ENCODE measurements at places on chromosomes 6 and 20.

- DNase-seq, result no peak
Observed at GRCh38 chr20:47718398-47718797, 66.9 kb downstream of the SULF2 start.

- DNase-seq, result no peak
Observed at GRCh38 chr20:44343162-44343675, 6.4 kb downstream of the R3HDML start.

DNA sequence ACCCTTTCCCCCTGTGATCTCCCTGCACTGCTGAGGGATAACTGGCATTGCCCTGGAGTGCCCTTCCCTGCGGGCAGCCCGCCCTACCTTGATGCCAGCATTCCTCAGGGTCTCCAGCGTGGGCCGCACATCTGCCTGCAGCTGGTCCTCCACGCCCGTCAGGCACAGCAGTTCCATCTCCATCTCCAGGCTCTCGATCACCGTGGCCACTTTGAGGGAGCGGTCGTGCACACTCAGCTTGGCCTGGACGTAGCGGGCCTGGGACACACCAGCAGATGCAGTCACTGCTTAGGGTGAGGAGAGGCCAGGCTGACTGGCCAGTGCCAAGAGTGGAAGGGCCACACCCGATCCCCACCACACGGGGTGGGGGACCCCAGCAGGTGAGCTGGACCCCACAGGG is 82.6 kb upstream of the NFATC2 start:
- no peak for DNase-seq

DNA sequence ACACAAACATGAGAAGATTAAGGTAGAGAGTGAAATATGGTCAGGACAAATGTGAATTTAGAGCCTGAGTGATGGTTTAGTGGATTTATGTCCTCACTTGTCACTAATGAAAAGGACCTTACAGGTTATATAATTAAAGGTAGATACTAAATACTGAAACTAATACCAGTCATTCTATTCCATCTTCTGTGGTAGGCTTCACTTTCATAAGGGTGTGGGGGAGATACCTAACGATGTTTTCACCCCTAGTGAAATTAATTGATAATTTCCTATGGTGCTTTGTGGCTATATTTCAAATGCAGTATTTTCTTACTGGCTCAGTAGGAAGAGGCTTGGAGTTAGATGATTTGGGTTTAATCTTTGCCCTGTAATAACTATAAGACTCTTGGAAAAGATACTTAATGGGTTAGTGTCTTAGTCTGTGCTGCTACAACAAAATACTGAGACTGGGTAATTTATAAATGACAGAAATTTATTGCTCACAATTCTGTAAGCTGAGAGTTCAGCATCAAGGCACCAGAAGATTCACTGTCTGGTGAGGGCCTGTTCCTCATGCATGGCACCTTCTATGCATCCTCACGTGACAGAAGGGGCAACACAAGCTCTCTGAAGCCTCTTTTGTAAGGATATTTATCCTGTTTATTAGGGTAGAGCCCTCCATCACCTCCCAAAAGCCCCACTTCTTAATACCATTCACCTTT is 21.3 kb downstream of the RNF217 start:
- DNase-seq, result no peak

GRCh38 chr6:43331891-43332290 is 23.3 kb upstream of the CRIP3 start:
- DNase-seq, result no peak

DNA sequence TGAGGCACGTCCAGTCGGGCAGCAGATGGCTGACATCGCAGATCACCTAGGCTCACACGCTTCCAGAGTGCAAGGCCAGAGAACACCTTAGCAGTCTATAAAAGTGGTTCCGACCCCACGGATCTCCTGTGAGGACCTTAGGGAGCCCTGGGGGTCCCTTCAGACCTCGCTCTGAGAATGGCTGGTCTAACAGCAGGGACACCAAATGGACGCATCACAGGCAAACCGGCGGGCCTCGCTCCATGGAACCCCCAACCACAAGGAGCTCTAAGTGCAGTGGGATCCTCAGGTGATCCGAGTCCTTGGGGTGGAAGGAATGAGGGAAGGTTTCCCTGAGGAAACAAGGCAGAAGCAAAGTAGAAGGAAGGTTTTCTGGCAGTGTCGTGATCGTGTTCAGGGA is 135.4 kb downstream of the SMOC2 start:
- DNase-seq, result no peak

GRCh38 chr20:61883857-61884393 is 181.8 kb downstream of the TAF4 start:
- DNase-seq, result no peak

DNA sequence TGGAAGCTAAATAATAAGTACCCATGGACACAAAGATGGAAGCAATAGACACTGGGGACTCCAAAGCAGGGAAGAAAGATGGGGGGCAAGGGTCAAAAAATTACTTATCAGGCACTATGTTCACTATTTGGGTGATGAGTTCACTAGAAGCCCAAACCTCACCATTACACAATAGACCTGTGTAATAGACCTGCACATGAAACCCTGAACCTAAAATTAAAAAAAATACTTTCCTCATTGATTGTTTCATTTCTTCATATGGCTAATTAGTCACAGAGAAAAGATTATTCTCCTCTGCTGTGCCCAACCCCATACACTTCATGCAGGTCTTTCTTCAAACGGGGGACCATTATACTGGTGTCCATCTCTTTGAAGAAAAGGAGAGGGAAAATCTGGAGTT is 213.0 kb upstream of the DTNBP1 start:
- DNase-seq, result no peak

- no peak for DNase-seq
Observed at GRCh38 chr6:106363401-106364138, 3.1 kb downstream of the CRYBG1 start.

- DNase-seq, result no peak
Observed at GRCh38 chr6:136784910-136785746, 7.1 kb downstream of the MAP3K5 start.

DNA sequence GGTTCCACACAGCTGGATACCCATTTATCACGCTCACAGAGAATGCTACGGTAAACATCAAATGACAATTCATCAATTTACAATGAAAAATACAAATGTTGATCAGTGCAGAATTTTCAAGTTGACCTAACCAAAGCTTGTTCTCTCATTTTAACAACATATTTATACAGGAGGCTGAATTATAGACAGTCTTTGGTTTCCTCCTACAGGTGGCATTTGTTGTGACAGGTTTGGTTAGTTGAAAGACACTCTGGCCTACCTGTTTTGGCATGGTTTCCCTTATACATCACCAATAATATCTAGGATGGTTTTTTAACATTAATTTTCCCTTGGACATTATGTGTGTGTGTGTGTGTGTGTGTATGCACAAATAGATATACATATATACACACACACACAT is 642.5 kb upstream of the MMS22L start:
- DNase-seq, result no peak

GRCh38 chr6:79789896-79790295 is 157.5 kb downstream of the ELOVL4 start:
- no peak for DNase-seq

DNA sequence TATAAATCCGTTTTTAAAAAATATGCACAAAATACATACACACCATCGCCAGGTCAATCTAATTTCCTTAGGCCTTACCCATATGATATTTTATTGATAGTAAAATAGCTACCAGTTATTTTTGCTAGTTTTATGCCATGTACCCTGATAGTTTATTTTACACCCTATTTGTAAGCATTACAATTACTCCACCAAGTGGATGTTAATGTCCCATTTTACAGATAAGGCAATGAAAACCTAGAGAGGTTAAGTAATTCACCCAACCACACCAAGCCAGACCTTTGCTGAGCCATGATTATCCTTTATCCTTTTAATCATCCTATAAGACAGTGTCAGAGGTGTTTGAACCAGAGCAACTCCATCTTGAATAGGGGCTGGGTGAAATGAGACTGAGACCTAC is 86.8 kb downstream of the CBLN4 start:
- DNase-seq, result no peak

DNA sequence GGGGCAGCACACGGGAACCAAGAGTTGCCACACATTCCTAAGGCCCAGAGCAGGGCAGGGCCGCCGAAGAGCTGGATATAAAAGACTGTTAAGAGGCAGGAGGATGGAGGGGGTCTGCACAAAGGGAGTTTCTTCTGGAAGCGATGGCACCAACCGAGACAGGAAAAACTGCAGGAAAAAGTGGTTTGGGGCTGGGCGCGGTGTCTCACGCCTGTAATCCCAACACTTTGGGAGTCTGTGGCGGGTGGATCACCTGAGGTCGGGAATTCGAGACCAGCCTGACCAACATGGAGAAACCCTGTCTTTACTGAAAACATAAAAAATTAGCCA is 41.8 kb downstream of the SSR1 start:
- DNase-seq, result no peak

- DNase-seq, result no peak
Observed at GRCh38 chr6:35011096-35012041, 122.3 kb downstream of the ANKS1A start.

GRCh38 chr6:143743301-143744166 is 65.8 kb downstream of the PHACTR2 start:
- DNase-seq, result no peak

DNA sequence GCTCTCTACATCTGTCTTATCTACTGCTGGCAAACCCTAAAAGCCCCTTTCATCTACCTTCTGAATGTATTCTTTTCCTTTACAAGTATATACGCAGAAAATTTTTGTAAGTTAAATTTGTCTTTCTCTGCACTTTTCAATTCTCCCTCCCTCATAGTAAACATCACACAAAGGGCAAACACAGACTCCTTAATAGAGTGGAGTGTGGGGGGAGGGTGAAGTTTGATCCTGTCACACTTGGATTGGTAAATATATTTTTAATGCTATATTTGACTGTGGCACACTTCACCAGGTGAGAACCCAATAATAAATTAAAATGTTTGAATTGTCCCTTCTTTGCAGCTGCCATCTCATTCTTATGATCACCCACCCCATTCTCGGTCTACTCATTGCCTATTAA is 33.2 kb upstream of the PAQR8 start:
- no peak for DNase-seq

DNA sequence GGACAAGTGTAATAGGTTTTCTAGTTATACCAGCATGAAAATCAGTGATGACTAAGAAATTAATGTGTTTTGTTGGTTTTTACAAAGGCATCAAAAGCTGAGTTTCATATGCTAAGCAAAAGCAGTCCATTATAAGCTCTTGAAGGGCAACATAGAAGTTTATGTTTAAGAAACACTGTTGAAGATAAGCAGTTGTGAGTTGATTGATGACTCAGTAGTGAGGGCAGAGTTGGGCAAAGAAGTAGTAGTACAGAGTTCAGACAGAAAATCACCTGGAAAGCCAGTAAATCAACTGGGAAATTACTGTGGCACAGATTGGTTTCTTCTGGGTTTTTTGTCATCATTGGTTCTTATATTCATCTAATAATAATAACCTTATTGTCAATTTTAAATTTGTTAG is 78.0 kb upstream of the SMIM8 start:
- DNase-seq, result no peak

GRCh38 chr20:41938353-41938752 is 320.2 kb upstream of the CHD6 start:
- no peak for DNase-seq

DNA sequence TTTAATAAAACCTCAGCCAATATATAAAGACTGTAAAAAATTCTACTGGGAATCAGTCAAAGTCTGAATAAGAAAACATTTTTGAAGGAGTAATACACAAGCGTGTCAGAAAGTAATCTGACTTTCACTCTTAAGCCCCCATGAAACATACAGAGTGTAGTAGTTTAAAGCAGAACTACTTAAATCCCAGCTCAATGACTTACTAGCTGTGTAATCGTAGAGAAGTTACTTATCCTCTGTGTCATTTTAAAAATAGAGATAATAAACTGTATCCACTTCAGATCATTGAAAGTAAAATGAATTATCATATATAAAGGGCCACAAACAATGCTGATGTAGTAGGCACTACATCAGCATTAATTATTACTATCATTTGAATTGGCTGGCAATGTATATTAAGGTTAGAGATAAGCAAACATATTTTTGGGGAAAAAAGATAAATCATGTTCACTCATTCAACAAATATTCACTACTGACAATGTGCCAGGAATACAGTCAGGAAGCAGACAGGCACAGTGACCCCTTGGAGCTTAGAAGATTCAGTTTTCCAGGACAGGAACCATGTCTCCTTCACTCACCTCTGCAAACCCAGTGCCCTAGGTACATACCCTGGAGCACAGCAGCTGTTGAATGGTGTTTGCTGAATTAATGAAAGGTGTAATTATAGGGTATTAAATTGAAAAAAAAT is 14.4 kb downstream of the REPS1 start:
- no peak for DNase-seq

Measured in frontal cortex (tissue), 4 donors.